CD8-positive, alpha-beta memory T cell (primary cell): ENCODE measurements at places on chromosomes 16 and 17. TPM values are rescaled to one million over a fixed set of nuclear protein-coding genes. Genes with fewer than 3 reads are reported as not detected.
A peak's percentile ranks its signal among the peaks of the same experiment; 100 is the strongest.

The MPP2 gene
- 1.1 TPM for total RNA-seq

DNA sequence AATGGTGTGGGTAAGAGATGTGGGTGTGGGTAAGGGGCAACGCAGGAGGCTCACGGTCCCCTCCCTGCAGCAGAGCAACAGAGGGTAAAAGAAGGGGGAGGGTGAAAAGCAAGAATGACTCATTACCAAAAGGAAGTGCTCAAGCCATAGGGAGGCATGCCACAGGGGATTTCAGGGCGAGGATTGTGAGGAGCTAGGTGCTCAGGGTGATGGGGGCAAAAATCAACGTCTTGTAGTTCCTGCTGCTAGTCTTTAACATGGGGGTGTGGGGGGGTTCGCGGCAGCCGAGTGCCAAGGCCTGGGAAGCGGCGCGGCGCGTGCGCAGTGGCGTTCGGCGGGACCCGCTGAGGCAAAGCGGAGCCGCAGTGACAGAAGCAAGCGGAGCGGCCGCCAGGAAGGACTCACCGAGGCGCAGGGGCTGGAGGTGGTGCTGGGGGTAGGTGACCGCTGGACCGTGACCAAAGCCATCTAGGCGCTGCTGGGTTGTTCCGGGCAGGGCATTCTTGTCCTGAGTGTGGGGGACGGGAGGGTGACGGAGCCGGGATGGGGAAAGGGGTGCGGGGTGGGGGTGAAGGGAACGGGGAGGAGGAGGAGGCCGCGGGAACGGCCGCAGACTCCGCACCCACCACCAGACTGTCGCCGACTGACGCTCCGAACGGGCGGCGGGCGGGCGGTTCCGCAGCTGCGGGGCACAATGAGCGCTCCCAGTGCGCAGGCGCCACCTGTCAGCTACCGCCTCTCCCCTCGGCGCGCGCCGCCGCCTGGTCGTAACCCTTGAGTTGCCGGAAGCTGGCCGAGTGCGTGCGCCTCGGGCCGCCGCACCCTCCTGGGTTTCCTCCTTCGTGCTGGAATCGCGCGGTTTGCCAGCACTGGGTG is at the start of gene SSH2:
Gene SSH2, minus strand, starts transcription at position 696 of the 876 bp plus-strand sequence. Its CDS starts 228 bp downstream, at position 468.
- DNase-seq = peak; percentile 84

- no peak for DNase-seq
Measured at GRCh38 chr17:14165616-14166015, 71.0 kb downstream of the CDRT15 start.

DNA sequence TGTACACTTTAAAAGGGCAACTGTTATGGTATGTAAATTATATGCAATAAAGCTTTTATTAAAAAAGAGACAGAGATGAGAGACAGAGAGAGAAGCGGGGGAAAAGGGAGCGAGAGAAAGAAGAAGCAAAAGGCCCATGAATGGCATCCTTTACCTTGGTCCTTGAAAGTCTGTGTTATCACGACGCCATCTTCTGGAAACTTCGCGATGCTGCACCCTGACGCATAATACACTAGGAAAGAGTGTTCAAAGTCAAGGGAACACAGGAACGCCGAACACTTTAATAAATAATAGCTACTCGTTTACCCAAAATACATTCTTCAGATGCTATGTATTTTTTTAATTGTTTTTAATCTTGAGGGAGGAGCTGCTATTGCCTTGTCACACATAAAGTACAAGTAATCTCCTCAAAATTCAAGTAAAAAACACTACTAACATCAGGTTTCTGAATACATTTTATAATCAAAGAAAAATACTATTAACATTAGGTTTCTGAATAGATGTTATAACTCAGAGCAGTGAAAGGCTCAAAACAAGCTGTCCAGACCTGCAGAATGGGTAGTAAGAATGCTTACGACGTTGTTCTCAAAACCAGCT is 23.0 kb upstream of the SLC38A8 start:
- no peak for DNase-seq

GRCh38 chr16:3492356-3492755 is 2.9 kb downstream of the C16orf90 start:
- DNase-seq = no peak

GRCh38 chr16:14151256-14152030 is 80.3 kb downstream of the MRTFB start:
- no peak for DNase-seq

DNA sequence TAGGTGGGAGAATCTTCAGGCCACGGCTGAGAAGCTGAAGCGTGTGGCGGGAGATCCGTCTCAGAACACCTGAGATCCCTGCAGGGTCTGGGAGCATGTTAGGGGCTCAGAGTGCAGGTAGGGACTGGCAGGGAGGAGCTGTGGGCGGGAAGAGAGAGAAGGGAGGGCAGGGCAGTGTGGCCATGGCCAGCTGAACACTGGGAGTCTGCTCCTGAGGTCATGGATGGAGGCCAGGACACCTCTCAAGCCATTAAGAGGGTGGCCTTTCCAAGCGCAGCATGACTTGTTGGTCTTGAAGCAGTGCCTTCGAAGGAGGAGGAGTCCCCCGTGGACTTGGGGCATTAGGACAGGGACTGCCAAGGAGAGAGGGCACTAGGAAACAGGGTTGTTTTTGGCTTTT is 23.7 kb downstream of the NAA60 start:
- no peak for DNase-seq

DNA sequence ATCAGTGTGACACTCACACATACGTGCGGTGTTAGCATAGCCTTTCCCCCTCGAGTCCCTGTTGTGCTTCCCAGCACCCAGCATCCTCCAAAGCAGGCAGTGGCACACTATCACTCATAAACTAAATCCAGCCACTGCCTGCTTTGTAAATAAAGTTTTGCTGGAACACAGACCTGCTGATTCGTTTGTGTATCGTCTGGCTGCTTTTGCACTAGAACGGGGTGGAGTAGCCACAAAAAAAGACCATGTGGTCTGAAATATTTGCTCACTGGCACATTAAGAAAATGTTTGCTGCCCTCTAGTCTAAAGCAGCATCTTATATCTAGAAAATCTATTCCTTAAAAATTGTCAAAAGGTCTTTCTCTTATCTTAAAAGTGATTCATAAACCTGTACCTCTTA is 341.2 kb upstream of the ZFHX3 start:
- no peak for DNase-seq

GRCh38 chr16:12539185-12539929 is 264.3 kb downstream of the CPPED1 start:
- DNase-seq = no peak

DNA sequence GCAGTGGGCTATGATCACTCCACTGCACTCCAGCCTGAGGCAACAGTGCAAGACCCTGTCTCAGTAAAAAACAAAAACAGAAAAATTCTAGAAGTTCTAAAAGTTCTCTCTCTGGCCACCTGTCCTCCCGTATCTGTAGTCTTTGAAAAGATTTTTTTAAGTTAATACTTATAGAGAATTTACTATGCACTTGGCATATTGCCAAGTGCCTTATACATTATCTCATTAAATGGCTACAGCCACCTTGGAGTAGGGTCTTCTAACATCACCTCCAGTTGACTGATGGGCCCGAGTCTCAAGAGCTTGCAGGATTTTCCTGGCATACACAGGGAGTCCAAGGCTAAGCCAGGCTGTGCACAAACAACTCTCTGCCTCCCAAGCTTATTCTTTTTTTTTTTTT is 44.7 kb downstream of the TMEM186 start:
- no peak for DNase-seq

DNA sequence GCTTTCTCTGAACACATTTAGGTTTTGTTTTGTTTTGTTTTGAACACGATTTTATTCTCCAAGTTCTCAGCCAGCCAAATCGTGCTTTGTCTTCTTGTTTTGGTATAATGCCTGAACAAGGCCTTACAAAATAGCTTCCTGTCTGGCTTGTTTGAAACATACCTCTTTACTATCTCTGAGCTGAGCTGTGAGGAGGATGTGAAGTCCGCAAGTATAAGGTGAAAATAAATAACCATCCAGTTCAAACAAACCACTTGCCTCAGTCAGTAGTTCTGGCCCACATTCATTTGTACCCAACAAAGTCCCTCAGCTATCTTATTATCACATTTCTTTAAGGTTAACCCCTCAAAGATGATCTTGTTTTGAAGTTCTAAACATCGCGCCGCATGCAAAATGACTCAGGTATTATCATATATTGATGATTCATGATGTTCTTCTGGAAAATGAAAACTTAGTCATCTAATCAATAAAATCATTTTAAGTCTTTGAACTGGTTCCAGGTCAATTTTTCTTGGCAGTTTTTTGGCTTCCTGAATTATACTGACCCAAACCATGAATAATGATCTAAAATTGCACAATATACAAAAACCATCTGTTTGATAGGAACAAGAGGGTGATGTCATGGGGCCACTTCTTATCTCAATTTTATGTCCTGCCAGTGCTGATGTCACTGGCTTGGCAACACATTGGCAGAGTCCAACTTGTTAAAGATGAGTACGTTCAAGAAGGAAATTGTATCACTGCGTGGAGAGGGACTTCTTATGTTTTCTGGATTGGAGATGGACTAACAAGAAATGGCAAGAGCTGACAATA is 694.3 kb downstream of the KCNJ2 start:
- DNase-seq = no peak

DNA sequence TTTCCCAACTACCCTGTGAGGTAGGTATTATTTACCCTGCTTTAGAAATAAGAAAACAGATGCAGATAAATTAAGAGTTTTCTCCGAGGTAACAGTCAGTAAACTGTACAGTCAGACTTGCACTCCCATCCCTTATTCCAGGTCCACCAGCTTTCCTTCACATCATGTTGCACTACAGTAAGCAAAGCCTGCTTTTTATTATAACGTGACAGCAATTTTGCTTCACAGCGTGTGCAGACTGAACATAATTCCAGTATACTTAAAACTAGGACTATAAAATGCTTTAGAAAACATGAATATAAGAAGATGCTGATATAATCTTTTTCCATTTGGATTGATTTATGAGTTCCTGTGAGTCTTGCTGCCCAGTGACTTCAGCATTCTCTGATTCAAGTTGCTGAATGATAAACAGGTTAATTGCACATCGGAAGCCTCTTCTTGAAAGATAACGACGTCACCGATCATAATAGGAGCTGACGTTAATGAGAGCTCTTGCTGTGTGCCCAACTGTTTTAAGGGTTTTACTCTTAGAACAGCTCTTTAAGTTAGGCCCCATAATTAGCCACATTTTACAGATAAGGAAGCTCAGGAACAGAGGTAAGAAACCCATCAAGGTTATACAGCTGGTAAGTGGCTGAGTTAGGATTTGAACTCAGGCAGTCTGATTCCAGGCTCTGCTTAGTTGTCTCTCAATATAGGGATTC is 1.4 kb downstream of the LIG3 start:
- no peak for DNase-seq

DNA sequence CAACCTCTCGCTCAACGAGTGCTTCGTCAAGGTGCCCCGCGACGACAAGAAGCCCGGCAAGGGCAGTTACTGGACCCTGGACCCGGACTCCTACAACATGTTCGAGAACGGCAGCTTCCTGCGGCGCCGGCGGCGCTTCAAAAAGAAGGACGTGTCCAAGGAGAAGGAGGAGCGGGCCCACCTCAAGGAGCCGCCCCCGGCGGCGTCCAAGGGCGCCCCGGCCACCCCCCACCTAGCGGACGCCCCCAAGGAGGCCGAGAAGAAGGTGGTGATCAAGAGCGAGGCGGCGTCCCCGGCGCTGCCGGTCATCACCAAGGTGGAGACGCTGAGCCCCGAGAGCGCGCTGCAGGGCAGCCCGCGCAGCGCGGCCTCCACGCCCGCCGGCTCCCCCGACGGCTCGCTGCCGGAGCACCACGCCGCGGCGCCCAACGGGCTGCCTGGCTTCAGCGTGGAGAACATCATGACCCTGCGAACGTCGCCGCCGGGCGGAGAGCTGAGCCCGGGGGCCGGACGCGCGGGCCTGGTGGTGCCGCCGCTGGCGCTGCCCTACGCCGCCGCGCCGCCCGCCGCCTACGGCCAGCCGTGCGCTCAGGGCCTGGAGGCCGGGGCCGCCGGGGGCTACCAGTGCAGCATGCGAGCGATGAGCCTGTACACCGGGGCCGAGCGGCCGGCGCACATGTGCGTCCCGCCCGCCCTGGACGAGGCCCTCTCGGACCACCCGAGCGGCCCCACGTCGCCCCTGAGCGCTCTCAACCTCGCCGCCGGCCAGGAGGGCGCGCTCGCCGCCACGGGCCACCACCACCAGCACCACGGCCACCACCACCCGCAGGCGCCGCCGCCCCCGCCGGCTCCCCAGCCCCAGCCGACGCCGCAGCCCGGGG is 1.3 kb downstream of the FOXC2 start:
- no peak for DNase-seq

GRCh38 chr16:86076606-86077005 is 177.6 kb downstream of the IRF8 start:
- DNase-seq = no peak

GRCh38 chr17:40325156-40326013 is 16.4 kb downstream of the RARA start:
- peak; percentile 67 for DNase-seq

The PYDC1 gene
- not detected for total RNA-seq

DNA sequence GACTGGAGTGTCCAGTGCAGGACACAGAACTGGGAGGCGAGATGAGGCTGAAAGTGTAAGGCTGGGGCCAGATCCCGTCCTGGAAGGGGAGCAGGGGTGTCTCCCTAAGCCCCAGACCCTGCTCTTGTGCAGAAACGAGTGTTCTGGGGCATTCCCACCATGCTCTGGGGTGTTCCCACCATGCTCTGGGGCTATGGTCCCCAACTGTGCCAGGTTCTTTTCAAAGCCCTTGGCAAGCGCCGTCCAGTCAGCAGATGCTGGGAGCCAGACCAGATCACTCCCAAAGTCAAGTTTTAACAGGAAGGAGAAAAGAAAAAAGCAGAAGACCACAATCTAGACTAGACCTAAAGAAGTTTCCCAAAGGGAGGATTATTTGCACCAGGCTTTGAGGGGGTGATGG is 2.5 kb downstream of the TAX1BP3 start:
- no peak for DNase-seq

- DNase-seq = no peak
Measured at GRCh38 chr17:75900691-75901533, 3.8 kb downstream of the MRPL38 start.

GRCh38 chr16:67825119-67825518 is 17.0 kb upstream of the THAP11 start:
- no peak for DNase-seq

- no peak for DNase-seq
Measured at GRCh38 chr16:12675046-12675445, 128.6 kb downstream of the CPPED1 start.

GRCh38 chr17:81277421-81277820 is 17.7 kb downstream of the SLC38A10 start:
- no peak for DNase-seq

The DBNDD1 gene
- 0.18 TPM for total RNA-seq

GRCh38 chr17:43932357-43932756 is 9.9 kb downstream of the PPY start:
- no peak for DNase-seq

DNA sequence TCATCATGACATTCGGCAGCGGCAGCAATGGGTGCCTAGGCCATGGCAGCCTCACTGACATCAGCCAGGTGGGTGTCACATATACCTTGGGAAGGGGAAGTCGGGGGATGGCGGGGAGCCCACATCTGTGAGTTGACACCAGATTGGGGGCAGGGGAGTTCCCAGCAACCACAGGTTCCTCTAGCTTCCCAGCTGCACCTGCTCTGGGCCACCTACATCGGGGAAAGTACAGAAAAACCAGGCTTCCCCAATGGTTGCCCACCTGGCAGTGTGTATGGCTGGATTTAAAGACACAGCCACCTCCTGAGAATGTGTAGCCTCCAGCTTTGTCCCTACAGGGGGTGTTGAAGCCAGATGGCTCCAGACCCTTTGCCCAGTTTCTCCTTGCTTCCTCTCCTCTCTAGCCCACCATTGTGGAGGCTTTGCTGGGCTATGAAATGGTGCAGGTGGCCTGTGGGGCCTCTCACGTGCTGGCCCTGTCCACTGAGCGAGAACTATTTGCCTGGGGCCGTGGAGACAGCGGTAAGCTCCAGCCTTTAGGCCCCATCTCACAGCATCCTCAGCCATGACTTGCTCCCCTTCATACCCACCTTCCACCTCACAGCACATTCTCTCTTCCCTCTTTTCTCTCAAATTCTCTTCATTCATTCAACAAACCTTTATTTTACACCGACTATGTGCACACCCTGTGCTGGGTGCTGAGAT is 5.0 kb upstream of the TRAF4 start:
- DNase-seq = no peak
